ENCODE measurements at places on chromosomes 2 and 18.

GRCh38 chr18:48931680-48932461 is 18.9 kb downstream of the SMAD7 start:
- DNase-seq, result no peak

- no peak for DNase-seq
Observed at GRCh38 chr2:186518291-186518690, 32.2 kb downstream of the ZC3H15 start.

- no peak for DNase-seq
Observed at GRCh38 chr18:49901862-49902340, 88.6 kb upstream of the ACAA2 start.

- no peak for DNase-seq
Observed at GRCh38 chr2:160402997-160403979, 90.3 kb downstream of the RBMS1 start.

DNA sequence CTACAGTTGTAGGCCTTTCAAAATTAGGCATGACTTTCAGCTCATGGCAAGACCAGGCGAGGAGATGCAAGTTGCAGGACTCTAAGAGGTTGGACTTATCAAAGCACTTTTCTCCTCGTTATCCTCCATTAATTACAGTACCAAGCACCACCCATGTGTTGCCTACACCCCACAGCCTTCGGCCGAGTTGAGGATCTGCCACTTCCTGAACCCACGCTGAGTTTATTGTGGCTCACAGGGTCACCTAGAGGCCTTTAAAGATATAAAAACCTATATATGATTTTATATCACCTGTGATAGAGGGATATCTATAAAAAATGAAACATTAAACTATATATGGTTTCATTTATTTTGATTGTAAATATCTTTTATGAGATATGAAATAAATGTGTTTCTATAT is 2.6 kb downstream of the UGT1A10 start:
- DNase-seq, result no peak

DNA sequence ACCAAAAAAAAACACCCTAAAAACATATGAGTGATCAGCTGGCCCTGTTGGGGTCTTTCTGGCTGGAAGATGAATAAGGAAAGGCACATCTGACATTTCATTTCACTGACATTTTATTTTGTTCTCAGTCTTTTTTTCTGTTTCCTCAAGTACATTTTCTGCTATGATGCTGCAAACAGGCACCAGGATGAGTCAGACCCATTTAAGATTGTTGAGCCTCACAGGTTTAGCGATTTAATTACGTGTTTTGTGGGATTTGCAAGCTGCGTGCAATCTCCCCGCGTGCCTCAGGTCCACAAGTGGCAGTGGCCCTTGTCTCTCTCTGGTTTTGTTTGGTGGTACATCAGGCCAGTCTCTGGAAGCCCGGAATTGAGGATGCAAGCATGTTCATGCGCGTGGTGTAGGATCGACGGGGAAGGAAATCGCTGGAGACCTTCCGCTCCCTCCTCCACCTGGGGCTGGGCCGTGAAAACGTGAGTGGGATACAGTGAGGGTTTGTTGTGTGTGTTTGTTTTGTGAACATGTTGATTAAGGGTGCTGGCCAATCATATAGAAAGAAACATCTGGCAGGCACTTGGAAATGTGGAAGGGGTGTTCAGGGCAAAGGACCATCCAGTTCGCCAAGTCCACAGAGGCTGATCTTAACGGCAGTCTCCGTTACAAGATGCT is 120.2 kb upstream of the ZNF516 start:
- no peak for DNase-seq

DNA sequence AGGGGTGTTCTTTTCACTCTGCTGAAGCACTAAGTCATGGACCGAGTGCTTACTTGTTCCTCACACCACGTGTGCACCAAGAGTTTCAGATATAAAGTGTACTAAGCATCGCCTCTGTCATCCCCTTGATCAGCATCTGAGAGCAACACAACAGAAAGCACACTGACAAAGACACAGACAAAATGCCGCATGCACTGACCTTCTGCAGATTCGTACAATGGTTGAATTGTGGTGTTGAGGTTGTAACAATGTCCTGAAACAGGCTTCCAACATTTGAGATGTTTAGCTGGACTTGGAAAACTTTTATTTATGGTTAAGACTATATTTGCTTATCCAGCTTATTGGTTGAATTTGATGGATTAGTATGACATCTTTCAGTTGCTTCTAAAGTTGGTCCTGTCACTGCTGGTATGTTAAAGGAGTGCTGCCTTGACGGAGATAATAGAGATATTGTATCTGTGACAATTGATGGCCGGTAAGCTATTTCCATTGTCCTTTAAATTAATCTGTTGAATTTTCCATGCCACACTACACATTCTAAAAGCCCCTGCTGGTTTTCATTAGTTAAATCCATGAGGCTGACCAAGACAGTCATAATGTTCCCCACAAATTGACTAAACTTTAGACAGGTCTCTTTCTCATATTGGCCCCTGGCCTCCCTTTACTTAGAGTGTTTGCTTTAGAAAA is 99.9 kb downstream of the CBLN2 start:
- no peak for DNase-seq

Measured in activated CD4-positive, alpha-beta T cell treated with anti-CD3 and anti-CD28 coated beads, Interleukin-2, amount 50 U/mL, for 4 hours (primary cell).